ENCODE measurements at places on chromosomes 5 and 9.

- no peak for DNase-seq
These were observed 10.7 kb upstream of the COL5A1 start for GRCh38 chr9:134630861-134631260.

DNA sequence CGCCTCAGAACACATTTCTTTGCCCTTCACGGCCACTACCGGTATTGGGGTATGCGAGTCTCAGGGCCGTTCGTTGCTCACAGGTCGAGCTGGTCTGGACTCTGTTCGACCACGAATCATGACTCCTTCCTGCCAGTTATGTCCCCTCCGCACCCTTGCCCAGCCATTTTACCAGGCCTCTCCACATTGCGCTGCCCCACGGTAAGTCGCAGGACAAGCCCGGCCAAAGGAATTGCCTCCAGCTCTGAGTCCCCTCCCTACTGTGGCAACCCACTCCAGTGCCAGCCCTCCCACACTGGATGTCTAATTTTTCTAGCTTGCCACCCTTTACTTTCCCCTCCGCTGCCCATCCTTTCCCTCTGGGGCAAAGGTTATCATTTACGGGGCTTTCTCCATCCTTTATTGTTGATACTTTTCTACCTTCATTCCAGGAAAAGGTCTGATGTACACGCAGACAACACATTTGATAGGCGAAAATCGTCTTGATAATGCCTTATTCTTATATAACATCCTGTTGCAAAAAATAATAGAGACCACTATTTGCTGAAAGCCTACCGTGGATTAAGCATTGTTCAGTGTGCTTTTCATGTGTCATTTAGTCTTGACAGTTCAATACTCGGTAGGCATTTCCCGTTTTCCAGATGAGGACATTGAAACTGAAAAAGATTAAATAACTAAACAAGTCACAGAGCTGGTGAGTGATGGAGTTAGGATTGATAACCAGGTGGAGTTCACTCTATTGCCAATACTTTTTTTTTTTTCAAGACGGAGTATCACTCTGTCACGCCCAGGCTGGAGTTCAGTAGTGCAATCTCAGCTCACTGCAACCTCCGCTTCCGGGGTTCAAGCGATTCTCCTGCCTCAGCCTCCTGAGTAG, 958 bp upstream of the HSPA5 start:
- peak; percentile 56 for DNase-seq

DNA sequence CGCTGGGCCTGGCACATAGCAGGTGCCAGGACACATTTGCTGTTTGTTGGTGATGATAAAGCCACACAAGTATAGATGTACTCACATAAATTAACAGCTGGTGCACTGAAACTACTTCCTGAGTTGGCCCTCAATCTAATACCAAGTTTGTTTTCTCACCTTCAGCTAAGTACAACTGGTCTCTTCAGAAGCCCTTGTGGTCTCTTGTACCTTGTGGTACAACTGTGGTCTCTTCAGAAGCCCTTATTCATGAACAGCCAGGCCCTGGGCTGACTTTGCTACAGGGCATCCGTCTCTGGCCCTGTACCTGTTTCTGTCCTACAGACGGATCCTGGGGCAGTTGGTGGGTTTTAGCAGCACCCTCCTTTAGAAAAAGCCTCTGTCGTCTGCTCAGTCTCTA, 81.5 kb downstream of the DAB2IP start:
- DNase-seq: no peak

- peak; percentile 74 for DNase-seq
These were observed 52.0 kb upstream of the TJP2 start for GRCh38 chr9:69122082-69122548.

- DNase-seq: no peak
These were observed 100.1 kb downstream of the SVEP1 start for GRCh38 chr9:110479481-110479880.

- no peak for DNase-seq
These were observed 352.6 kb downstream of the CDH12 start for GRCh38 chr5:22500556-22500955.

DNA sequence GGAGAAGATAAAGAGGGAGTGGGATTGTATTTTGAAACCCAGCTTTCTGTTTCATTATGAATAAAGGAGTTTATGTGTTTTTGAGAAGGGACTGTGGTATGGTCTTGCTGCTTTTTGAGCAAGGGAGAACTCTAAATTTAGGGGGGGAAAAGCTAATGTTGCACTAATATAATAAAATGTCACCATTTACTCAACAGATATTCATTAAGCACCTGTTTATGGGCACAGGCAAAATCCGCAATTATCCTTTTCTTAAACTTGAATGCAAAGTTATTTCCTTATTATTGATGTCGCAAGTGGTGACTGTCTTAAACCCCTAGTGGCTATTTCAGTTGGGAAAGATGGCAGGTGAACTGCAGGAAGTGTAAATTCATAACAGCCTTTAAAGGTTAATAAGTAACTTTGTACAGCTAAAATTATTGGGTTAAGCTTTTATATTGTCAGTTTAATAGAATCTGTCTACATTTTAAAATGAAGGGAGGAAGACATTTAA, 1.5 kb downstream of the CDC42SE2 start:
- DNase-seq: peak; percentile 65

GRCh38 chr5:179387151-179388110, 42.2 kb upstream of the ADAMTS2 start:
- no peak for DNase-seq

DNA sequence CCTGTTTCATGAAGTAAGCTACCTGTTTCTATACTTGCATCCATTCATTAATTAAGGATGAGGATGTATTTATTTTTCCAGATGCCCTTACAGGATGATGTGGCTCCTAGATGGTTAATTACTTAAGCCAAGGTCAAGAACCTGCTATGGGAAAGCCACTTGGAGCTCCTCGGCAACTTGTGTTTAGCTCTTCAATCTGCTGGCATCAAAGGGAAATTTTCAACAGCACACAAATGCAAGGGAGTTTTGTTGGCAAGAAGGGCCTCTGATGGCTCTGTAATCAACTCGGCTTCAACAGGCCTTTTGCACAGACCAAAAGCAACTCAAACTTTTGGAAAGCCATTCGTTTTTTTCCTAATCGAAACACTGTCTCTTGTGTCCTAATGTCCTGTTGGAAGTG, 125.3 kb downstream of the EFNA5 start:
- DNase-seq: no peak

DNA sequence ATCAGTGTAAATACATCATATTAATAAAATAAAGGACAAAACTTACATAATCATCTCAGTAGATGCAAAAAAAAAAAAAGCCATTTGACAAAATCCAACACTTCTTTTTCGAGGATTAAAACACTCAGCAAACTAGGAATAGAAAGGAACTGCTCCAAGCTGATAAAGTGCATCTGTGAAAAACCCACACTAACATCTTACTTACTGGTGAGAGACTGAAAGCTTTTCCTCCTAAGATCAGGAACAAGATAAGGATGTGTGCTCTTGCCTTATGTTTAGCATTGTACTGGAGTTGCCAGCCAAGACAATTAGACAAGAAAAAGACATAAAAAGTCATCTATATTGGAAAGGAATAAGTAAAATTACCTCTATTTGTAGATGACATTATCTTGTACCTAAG, 120.2 kb upstream of the SAP30L start:
- no peak for DNase-seq

DNA sequence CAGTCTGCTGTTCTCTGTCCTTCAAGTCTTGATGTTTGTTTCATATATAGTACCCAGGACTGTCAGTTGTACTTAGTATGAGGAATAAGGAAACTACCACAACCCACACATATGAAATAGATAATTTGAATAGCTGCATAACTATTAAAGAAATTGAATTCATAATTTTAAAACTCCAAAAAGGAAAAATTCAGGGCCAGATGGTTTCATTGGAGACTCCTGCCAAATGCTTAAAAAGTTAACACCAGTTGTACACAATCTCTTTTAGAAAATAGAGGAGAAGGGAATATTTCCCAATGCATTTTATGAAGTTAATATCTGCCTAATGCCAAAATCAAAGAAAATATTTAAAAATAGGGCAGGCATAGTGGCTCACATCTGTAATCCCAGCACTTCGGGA, 24.6 kb upstream of the SPIN1 start:
- DNase-seq: no peak

DNA sequence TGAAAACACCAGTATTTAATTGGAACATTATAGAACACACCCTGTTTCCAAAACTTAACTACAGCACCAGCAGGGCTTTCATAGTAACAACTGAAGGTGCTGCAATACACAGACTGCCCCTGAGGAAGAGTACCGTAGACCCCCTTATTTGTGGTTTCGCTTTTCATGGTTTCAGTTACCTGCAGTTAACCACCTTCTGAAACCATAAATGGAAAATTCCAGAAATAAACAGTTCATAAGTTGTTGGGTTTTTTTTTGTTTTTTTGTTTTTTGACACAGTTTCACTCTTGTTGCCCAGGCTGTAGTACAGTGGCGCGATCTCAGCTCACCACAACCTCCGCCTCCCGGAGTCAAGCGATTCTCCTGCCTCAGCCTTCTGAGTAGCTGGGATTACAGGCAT, 9.5 kb upstream of the GLDC start:
- no peak for DNase-seq

GRCh38 chr9:120345379-120345778, 234.6 kb downstream of the CDK5RAP2 start:
- DNase-seq: no peak

DNA sequence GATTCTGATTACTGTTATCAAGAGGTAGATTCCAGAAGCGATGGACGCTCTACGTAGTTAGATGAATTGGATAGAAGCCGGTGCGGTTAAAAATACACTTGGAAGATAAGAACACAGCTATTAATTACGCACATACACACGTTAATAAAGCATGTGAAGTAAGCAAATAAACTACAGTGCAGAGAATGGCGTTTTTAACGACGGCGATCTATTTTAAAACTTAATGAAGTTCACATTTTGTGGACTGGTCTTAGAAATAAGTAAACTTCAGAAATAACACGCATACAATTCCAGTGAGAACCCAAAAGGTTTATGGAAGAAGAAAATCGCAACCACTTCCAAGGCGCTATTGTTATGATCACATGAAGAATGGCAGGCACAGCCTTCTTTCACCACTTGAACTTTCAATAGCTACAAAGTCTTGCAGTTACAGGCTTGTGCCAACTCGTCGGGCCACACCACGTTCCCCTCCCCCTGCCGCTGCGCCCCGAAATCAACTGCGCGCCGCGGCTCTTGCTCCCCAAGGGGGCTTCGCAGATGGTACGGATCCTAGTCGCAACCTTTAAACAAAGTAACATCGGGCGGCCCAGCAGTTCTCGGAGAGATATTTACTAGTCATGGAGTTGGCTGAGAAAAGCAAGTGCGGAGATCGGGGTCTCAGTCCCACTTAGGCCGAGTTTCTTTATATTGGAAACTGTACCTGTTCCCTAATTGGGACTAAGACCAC, 866 bp upstream of the SEMA6A start:
- peak; percentile 37 for DNase-seq

DNA sequence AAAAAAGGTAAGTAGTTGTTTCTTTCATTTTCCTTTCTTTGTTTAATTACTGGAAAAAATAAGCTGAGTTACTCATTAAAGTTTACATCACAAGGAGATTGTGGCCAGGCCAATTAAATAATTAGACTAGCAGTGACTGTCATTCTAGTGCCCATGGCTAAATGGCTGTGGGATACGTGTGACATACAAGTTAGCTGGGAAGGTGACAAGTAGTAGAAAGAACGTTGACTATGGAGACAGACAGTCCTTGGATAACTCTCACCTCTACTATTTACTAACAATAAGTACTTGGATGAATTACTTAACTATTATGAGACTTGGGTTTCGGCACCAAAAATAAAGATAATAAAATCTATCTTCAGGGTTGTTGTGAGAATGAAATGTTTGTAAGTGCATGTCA, 7.0 kb upstream of the LOX start:
- DNase-seq: no peak

DNA sequence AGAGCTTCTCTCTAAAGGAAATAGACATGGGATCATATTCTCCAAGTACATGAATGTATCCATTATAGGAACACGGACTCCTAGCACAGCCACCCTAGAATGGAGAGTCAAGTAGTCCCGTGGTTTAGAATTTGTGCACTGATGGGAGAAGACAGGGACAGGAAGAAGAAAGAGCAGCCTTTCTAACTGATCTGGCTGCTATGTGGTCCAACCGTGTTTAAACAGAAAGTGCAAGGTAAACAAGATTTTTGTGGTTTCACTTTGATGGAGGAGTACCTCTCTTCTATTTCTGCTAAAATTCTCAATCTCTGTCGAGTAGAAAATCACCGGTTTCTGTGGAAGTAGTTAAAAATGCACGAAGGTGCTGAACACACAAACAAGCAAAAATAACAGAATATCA, 171.3 kb downstream of the ST8SIA4 start:
- no peak for DNase-seq

- DNase-seq: peak; percentile 70
These were observed 268.2 kb downstream of the ISL1 start for GRCh38 chr5:51651476-51651875.

- no peak for DNase-seq
These were observed 69.2 kb upstream of the NEK6 start for GRCh38 chr9:124188331-124189110.

GRCh38 chr5:97365163-97365845, 182.3 kb upstream of the RIOK2 start:
- DNase-seq: no peak
